Caudate nucleus (tissue), 63 donors: ENCODE measurements at places on chromosomes 1 and 21.

GRCh38 chr1:18934205-18935000 lies 22.1 kb downstream of the IFFO2 start:
- no peak for DNase-seq

GRCh38 chr1:220902916-220903315 lies 23.7 kb downstream of the HLX start:
- no peak for DNase-seq

DNA sequence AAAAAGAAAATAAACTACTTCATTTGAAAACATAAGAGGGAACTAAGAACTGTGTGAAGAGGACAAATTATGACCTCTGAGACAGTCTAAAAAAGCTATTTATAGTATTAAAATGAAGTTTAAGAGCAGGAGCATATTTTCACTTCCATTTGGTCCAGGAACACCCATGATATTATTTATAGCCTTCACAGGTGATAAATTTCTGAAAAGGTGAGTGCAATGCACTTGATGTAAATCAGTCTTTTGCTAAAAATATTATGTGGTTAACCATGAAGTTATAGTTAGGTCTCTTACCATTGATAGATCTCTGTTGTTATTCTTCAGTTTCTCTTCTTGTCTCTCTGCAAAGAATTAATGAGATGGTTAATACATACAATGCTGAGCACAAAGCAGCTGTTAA lies 14.7 kb downstream of the TMCO1 start:
- DNase-seq, result no peak

DNA sequence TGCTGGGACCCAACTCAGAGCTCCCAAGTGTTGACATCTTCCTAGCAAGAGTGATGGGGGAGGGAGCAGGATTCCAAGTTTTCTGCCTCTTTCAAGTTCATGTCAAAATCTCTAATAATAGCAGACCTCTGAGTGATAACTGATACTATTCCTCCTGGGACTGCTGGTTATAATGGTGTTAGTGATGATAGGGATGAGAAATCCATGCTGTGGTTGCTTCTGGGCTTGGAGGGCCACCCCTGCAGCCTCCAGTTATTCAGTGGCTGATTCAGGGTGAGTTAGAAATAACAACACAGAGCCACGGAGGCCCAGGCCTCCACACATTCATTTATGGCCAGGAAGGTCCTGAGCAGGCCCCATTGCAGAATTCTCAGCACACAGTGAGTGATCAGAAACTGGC lies 40.6 kb upstream of the ARTN start:
- DNase-seq, result no peak

DNA sequence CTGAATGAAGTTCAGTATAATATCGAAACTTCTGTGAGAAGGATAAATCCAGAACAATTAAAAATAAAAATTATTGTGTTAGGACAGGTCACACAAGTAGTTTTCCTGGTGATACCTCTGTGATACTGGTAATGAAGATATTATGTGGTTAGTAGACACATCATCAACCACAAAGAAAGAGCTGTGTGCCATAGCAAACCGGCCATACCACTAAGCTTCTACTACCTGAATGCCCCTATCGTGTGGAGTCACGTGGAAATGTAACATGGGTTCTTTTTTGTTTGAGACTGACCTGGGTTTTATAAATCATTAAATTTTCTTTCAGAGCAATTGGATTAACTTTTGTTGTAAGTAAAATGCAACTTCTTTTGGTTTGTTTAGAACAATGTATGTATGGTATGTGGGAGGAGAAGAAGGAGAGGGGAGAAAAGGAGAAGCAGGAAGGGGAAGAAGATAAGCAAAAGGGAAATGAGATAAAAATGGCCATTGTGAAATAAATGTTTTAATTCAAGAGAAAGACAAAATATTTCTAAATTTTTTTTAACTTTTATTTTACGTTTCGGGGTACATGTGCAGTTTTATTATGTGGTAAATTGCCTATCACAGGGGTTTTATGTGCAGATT lies 58.2 kb upstream of the LRRC8B start:
- DNase-seq, result no peak

DNA sequence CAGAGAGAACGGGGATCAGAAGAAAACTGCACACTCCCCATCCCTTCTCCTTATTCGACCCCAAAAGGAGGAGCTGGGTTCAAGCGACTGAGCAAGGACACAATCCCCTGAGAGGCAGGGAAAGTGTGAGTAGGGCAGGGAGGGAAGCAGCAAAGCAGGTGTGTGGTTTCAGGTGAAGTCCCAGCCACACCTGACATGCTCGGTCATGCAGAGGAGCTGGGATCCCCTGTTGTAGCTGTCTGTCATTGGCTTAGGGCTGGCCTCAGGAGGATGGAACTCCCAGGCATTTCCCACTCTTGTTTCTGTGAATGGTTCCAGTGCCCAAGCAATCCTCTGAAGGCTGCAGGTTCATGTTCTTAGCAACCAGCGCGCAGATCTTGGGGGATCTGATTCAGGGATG lies 150.7 kb downstream of the DSCAM start:
- DNase-seq, result no peak

- peak; percentile 65 for DNase-seq
Measured at GRCh38 chr1:68442822-68443556, 6.8 kb downstream of the RPE65 start.

GRCh38 chr21:41800425-41801320 lies 33.8 kb upstream of the RIPK4 start:
- no peak for DNase-seq

DNA sequence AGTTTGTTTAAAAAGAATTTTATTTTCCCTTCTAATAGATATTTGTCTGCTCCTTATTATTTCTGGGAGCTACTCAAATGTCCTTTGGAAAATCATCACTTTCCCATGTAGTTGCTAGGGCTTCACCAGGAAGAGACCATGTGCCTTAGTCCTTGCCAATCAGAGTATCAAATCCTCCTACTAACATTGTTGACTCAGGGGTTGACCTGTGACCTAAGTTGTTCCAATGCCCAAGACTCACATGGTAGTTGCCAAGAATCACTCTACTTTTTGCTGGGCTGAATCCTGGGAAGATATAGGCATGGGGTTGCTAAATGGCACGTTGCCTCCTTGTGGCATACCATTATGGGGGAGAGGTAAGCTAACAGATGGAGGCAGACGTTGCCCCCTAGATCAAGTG lies 58.2 kb upstream of the FOXD3 start:
- DNase-seq, result no peak

- DNase-seq, result no peak
Measured at GRCh38 chr1:76230842-76231281, 156.3 kb downstream of the ST6GALNAC3 start.

- DNase-seq, result no peak
Measured at GRCh38 chr1:181141431-181141910, 53.0 kb downstream of the IER5 start.

GRCh38 chr1:107776900-107777663 lies 187.9 kb downstream of the VAV3 start:
- no peak for DNase-seq

DNA sequence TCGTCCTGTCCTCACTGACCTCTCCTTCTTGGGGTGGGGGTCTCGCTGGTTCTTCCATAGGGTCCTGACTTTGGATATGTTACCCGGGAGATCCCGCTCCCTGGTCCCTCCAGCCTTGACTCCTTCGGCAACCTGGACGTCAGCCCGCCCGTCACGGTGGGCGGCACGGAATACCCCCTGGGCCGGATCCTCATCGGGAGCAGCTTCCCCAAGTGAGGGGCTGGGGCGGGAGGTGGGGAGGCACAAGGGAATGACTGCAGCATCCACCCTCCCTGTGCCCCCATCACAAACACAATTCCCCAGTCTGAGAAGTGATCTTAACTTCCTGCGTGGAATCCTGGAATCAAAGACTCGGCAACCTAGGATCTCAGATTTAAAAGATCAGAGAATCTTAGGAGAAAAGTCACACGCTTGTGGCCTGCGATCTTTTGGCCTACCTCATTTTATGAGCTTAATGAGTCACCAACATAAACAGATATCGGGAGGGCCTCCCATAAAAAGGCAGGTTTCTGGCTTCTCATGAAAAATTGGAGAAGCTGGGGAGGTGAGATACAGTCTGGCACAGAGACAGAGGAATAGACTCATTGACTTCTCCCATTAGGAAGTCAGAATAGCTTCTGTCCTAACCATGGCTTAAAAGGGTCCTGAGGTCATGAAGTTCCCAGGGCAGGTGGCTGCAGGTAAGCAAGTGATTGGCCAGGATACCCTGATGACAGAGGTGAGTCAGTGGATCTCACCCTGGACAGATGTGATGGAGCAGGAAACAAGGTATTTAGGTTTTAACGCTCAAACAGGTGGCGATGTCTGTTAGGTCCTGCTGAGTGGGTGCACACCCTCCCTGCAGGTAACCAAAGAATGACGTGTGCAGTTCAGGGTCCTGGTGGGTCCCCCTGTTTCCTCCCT lies 15.9 kb upstream of the PADI3 start:
- no peak for DNase-seq

- no peak for DNase-seq
Measured at GRCh38 chr1:193102662-193103061, 2.6 kb downstream of the GLRX2 start.

- no peak for DNase-seq
Measured at GRCh38 chr1:182357913-182358312, 33.7 kb downstream of the GLUL start.
